ENCODE measurements at places on chromosomes 5 and 9.
A peak's percentile ranks its signal among the peaks of the same experiment; 100 is the strongest.

- no peak for DNase-seq
Measured at GRCh38 chr9:90086101-90086511, 481.3 kb downstream of the GADD45G start.

- no peak for DNase-seq
Measured at GRCh38 chr5:55104946-55105701, 2.7 kb downstream of the GZMA start.

GRCh38 chr9:27041746-27042145 lies 36.3 kb upstream of the LRRC19 start:
- DNase-seq = no peak

DNA sequence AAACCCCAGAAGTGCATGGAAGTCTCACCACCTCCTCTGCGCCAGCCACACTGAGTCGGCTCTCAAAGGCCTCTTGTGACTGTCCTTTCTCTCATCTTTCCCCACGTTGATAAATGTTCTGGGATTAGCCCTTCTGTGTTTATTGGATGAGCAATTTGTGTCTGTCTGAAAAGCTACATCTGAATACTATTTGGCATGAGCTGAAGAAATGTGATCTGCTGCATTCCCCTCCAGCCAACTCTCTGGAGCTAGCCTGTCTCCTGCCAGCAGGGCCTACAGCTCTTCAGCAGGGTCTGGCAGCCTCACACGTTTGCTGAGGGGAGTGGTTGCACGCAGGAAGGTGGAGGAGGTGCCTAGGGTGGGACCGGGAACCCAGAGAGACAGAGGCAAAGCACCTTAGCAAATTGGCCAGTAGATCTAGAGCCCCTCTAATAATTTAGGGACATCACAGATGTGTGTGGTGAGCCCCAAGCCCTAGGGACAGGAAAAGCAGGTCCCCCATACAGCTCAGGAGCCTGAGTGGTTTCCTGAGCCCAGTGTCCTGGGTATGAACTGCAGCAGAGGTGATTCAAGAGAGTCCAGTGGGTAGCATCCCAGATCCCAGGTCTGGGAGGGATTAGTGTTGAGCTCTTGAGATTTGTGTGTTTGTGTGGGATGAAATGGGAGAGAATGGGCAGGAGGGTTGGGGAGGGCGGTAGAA lies 20.5 kb upstream of the B4GALT1 start:
- DNase-seq = peak; percentile 82

- DNase-seq = peak; percentile 36
Measured at GRCh38 chr5:64207978-64208377, 42.3 kb downstream of the RNF180 start.

DNA sequence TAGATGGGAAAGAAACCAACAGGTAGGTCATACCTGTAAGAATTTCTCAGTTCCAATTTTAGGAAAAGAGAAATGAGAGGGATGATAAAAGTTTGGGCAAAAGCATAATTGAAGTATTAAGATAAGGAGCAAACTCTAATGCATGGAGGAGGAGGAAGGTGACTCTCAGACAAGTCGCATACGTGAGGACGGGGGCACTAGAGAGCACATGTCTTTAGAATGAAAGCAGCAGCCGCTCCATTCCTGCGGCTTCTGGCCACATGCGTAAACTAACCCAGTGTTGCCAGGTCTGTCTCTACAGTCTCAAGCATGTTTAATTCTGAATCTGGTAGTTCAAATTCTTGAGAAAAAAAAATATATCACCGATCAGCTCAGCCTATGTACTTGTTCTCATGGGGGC lies 371.5 kb upstream of the SLC30A5 start:
- no peak for DNase-seq

- DNase-seq = no peak
Measured at GRCh38 chr9:99811172-99811571, 10.5 kb upstream of the NR4A3 start.

DNA sequence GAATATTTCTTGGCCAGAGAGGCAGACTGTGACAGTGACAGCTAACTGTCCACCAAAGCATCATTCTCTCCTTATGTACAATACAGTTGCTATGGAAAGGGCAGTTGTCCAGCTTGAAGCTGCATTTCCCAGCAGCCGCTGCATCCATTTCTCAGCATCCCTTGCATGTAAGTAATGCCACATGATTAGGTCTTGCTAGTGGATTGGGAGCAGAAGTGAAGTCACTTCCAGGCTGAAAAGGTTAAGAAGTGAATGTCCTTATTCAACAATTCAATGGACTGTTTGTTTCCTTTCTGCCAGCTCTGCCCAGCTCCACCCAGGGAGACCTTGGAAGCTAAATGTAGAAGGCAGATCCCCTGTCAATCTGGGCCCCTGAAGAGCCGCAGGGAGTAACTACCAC lies 26.1 kb upstream of the RETREG1 start:
- no peak for DNase-seq

- DNase-seq = no peak
Measured at GRCh38 chr5:143338658-143339366, 64.7 kb downstream of the NR3C1 start.

DNA sequence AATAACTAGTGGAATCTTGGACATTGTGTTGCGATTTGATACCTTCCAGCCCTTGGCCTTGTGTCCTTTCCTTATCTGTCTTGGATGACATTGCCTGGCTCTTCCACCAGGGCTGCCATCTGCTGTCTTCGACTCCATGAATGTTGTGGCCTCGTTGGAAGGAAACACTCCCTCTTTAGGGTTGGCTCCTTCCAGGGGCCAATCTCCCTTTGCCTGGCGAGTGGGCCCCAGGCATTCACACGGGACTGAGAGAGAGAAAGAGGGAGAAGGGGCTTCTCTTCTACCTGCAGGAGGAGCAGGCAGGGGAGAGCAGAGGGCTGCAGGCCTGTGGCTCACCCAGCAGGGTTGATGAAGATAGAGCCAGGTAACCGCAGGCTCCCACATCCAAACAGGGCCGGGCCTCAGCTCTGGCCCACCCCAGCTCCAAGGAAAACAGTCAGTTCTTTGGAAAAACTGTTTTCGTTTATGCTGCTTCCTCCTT lies 31.3 kb downstream of the FGF1 start:
- no peak for DNase-seq

GRCh38 chr5:155728857-155729683 lies 597.9 kb upstream of the SGCD start:
- DNase-seq = peak; percentile 79

DNA sequence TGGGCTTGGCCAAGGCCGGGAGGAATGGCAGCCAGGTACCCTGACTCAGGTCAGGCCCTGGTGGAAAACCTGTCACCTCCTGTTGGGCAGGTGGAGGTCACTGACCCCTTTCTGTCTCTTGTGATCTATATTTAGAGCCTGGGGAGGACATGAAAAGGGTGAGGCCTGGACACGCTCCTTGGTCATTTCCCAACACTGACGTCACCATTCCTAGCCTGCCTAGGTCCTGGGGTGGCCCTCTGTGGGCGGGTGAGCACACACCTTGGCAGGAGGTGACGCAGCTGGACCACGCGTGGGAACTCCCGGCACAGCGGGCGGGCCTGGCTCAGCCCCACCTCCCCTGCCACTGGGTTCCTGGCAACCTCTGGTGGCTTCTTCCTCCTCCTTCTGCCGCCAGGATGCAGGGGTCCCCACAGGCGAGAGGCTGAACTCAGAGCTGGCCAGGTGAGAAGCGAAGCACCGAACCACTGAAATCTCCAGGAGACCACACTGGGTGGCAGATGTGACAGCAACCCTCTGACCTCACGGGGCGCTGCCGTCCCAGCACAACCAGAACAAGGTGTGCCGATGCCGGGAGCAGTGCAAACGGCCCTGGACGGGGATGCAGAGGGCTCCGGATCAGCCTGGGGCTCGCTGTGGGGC lies 6.4 kb upstream of the RALGDS start:
- DNase-seq = no peak

- no peak for DNase-seq
Measured at GRCh38 chr9:107881626-107882300, 392.2 kb upstream of the KLF4 start.

- no peak for DNase-seq
Measured at GRCh38 chr5:57844410-57844809, 361.8 kb upstream of the ACTBL2 start.

- no peak for DNase-seq
Measured at GRCh38 chr9:89109666-89110065, 69.0 kb downstream of the SHC3 start.

DNA sequence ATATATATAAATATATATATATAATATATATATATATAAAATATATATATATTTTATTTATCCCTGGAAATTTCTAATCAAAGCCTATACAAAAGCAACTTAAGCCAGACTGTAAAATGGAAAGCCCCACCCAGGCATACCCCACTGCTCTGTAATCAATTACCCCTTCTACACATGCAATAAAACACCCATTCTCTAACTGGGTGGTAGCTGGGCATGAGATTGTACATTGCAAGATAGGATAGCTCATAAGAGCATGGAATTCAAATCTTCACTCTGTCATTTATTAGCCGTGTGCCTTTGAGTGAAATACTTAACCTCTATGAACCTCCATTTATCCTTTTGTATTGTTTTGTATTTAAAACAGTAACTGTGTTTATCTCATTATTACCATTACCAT lies 405.3 kb upstream of the SLC30A5 start:
- no peak for DNase-seq

DNA sequence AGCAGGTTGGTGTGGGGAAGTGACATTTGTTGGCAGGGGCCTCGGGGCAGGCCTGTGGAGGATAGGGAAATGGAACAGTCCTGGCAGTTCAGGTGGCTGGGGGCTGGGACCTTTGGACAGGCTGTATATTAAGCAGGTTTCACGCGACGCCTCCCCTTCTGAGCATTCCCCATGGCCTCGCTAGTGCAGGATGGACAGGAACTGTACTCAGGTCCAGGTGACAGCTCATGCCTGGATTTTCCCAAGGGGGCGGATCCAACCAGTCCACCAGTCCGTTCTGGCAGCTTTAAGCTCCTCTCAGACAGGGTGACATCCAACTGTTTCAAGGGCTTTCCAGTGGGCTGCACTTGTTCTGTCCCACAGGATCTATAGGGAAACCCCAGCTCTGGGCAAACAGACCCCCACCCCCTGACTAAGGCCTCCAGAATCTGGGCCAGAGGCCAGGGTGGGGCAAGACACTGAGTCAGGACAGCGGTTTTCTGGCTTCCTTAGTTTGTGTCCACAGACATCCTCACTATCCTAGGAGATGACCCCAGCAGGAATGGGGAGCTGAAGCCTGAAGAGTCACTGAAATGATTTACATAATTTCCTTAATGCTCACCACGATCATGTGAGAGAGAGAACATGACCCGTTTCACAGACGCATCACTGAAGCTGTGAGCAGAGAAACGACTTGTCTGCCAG lies 20.9 kb downstream of the CSF2 start:
- DNase-seq = peak; percentile 96

- DNase-seq = no peak
Measured at GRCh38 chr5:1757511-1757910, 42.1 kb downstream of the MRPL36 start.

GRCh38 chr9:81562231-81563019 lies 126.9 kb downstream of the TLE1 start:
- DNase-seq = no peak

DNA sequence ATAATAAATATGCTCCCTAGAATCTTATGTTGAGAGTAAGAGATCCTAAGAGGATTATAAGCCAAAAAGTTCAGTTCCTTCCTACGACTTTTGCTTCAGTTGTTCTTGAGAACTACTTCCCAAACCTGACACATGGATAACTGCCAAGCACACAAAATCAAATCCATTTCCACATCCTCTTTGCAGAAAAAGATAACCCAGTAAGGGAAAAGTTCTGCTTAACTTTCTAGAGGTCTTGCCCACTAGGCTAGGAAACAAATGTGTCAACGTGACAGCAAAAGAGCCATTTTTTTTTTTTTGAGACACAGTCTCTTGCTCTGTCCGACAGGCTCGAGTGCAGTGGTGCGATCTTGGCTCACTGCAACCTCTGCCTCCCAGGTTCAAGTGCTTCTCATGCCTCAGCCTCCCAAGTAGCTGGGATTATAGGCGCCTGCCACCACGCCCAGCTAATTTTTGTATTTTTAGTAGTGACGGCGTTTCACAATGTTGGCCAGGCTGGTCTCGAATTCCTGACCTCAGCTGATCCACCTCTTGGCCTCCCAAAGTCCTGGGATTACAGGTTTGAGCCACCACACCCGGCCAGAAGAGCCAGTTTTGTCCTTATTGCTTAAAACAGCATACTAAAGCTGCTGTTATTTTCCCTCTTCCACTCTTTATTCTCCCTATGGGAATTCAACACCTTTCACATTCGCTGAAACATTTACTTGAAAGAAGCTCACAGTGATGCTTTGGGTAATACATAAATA lies 24.2 kb downstream of the CSNK1A1 start:
- DNase-seq = no peak

- DNase-seq = no peak
Measured at GRCh38 chr9:113899205-113899604, 23.1 kb downstream of the ZNF618 start.

DNA sequence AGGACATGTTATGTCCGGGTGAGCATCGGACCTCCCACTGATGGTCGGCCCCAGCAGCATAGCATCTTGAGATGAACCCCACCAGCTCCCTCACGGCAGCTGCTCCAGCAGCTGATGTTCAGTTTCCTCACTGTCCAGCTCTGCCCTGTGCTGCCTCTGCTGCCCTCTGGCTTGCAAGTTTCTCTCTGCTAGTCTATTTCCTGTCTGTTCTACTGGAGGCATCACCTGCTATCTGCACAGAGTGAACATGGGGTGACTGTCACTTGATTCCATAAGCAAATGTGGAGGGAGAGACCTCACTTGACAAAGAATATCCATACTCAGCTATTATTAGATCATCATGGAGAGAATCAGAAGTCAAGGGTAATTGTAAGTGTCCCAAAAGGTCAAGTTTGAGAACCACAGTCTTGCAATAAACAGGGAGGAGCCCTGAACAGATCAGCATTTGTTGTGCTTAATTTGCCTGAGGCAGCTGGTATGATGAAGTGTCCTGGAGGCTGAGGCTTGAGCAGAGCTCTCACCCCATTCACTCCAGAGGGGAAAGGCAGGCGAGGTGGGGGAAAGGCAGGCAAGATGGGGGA lies 702.8 kb downstream of the SEMA5A start:
- peak; percentile 30 for DNase-seq

DNA sequence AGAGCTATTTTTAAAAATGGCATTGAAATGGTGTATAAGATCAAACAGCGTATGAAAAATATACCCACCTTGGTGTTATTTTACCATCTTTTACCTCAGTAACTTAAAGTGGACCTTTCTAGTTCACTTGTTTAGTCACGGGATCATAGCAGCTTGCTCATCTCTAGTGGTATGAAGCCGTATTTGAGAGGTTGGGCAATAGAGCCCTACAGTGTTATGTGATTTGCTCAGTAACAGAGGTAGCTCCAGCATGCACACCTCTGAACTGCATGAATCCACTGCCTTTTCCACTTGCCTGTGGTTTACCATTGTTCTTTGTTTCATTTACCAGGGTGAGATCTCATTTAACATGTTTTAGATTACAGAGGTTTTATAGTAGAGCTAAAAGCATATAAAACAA lies 134.4 kb downstream of the ATG10 start:
- no peak for DNase-seq

DNA sequence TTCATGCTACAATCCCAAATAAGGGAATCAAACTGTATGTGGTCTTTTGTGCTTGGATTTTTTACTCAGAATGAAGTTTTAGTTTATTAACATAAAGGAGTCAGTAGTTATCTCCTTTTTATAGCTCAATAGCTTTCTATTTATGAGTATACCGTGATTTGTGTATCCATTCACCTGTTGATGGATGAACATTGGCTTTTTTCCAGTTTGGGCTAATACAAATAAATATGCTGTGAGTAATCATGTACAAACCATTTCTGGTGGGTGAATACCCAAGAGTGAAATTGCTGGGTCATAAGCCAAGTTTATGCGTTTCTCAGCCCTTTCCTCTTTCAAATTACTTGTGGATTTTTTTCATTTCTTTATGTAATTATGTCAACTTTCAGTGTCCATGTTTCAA lies 395.3 kb downstream of the OSTF1 start:
- no peak for DNase-seq

Measured in fibroblast of skin of scalp (primary cell).